ENCODE measurements at places on chromosomes 7 and 10.

DNA sequence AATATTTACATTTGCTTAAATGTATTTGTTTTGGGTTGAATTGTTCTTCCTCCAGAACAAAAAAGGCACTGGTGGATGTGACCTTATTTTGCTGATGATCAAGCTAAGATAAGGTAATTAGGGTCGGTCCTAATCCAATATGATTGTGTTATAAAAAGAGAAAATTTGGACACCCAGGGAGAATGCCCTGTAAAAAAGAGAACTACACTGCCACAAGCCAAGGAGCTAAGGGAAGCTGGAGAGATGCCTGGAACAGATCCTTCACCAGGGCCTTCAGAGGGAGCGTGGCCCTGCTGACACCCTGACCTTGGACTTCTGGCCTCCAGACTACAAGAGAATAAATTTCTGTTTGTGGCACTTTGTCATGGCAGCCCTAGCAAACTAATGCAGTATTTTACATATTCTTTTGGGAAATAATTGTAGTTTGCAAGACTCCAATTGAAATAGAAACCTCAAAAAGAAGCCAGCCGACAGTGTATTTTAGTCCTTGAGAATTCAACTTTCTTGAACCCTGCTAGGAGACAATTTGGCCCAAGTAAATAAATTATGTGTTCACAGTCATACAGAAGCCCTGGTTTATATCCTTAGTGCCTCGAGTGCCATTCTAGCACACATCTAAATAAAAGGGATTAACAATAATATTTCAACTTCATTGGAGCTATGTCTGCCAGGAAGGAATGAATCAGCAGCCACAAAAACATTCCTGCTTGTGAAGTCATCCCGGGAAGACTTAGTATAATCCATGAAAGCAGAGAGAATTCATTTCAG, 164.6 kb downstream of the PKD1L1 start:
- DNase-seq: no peak

DNA sequence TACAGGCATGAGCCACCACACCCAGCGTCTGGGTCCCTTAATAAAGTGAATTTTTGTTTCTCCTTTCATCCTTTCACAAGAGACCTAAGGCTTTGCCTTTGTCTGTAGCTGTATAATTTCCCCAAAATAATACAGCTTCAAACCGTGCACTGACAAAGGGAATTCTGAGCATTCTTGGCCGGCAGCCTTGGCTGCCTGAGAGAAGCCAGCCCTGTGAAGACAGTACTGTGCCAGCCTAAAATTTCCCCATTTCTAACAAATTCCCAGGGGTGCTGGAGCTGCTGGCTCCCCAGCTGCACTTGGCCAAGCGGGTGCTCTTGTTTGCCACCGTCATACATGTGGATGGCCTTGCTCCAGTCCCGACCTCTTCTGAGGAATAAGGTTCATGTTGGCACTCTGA, 106.2 kb downstream of the ZMYND11 start:
- DNase-seq: no peak

- DNase-seq: no peak
Observed at GRCh38 chr7:3039787-3040186, 3.9 kb downstream of the CARD11 start.

DNA sequence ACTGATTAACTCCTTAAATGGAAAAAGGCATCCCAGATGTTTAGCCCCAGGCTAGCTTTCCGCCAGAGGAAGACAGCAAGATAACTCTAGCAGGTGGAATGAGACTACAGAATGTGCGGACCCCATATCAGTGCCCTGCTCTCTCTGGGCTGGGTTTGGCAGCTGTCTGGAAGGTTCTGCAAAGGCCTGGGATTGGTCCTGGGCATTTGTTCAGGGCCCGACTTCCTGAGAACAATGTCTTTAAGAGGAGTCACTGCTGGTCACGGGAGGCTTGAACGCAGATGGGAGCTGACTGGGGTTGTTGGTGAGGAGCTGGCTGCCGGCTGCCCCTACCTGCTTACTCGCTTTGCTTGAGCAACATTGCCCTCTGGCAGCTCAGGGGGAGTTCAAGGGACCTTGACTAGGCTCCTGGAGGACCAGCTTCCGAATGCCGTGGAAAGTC, 130.6 kb upstream of the BTBD16 start:
- no peak for DNase-seq

- no peak for DNase-seq
Observed at GRCh38 chr7:133354546-133355324, 101.9 kb downstream of the EXOC4 start.

- DNase-seq: no peak
Observed at GRCh38 chr7:332646-333392, 42.8 kb downstream of the FOXL3 start.

GRCh38 chr10:88063861-88064557, 200.6 kb downstream of the PTEN start:
- no peak for DNase-seq

DNA sequence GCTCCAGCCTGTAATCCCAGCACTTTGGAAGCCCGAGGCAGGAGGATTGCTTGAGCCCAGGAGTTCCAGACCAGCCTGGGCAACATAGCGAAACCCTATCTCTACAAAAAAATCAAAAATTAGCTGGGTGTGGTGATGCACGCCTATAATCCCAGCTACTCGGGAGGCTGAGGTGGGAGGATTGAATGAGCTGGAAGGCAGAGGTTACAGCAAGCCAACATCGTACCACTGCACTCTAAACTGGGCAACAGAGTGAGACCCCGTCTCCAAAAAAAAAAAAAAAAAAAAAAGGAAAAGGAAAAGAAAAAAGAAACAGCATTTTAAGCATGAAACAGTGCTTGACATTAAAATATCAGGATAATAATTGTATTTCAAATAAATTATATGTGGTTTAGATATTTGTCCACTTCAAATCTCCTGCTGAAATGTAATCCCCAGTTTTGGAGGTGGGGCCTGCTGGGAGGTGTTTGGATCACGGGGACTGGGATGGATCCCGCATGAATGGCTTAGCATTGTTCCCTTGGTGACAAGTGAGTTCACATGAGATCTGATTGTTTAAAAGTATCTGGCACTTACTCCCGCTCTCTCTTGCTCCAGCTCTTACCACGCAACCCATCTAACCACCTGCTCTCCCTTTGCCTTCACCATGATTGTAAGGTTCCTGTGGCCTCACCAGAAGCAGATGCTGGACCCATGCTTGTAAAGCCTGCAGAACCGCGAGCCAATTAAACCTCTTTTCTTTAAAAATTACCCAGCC, 103.4 kb downstream of the SRPK2 start:
- DNase-seq: no peak

- no peak for DNase-seq
Observed at GRCh38 chr7:50721160-50721559, 61.5 kb downstream of the GRB10 start.

DNA sequence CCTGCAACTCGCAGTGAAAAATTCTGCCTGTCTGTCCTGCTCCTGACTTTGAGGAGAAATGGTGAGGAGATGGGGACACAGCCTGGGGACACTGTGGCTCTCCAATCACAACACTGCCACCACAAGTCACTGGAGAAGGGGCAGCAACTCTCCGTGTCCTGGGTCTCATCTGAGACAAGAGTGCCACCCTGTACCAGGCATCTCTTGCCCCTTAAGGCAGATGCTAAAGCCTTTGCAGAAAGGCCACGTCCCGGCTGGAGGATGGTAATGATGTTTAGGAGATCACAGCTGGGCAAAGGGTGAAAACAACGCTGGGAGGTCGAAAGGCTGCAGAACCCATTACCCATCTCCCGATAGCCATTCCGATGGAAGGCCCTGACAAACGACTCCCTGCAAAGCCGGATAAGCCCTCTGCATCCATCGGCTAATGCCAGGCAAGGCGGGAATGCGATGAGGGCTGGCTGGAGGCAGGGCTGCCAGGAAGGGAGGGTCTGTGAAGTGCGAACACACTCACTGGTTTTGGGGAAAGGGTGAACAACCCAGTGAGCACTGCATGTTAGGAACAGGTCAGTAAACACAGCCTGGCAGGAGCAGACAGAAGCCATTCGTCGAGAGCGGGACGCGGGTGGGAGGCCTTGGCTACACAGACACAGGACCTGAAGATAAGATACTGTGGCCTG, 190.8 kb downstream of the ADARB2 start:
- DNase-seq: no peak

Data from hematopoietic multipotent progenitor cell treated with erythropoietin and hydrocortisone succinate and interleukin-3 and kit ligand, for 17 days (in vitro differentiated cells).